ENCODE measurements at places on chromosomes 2 and 18.

DNA sequence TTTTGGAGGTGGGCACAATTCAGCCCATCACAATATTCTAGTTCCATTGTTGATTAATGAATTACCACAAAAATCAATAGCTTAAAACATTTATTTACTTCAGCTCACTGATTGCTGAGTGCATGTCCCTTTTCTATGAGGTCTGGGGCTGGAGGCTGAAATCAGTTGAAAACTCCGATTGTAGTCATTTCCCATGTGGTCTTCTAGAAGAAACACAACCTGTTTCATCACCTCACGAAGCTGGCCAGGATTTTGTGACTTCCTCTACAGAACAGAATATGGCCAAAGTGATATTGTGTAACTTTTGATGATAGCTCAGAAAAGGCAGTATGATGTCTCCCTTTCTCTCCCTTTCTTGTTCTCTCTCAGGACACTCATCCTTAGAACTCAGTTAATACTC, 44.1 kb upstream of the CYRIA start:
- DNase-seq: no peak

DNA sequence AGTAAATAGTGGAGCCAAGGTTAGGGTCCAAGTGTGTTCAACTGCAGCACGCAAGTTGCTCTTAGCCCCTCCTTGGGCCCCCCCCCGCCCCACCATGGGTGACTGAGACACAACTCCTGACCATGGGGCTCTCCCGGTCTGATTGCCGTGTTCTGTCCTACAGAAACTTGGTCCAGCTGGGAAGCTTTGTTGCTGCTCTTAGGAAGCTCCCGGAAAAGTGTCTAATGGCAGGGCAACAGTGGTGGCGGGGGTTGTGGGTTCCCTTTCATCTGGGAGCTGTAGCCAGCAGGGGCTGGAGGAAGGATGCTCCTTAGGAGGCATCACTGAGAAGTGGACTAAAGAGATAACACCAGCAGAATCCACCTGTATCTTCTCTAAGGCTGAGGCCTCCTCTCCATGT, 111.1 kb downstream of the CYP26B1 start:
- DNase-seq: no peak

DNA sequence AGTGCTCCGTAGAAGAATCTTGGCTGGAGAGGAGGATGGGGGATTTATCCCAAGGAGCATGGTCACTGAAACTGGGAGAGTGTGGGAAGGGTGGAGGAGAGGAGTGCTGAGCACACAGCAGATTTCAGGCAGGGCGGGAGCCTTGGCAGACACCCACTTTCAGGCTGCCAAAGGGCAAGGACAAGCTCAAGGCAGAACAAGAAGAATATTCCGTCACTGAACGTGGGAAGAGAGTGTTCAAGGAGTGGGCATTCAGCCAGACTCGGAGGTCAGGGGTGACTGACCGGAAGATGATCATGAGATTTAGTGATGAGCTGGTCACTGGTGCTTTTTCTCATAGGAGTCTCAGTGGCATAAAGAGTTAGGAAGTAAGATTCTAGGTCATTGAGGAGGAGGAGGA, 136.2 kb upstream of the RASGRP3 start:
- peak; percentile 16 for DNase-seq

DNA sequence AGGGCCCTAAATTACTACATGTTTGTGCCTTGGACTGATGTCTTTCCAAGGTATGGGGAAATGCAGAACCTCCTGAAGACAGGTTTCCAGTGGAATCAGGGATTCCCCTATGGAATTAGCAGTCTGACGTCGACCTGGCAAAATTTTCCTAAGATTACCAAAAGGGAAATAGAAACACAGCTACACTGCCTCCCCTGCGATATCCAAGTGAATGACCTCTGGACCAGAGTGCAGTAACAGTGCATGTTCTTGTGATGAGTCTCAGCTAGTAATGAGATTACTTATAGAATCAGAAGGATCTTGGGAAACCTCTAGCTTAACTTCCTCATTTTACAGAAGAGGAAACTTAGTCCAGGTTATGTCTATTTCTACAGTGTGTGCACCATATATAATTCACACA, 21.3 kb upstream of the CHST9 start:
- DNase-seq: no peak

DNA sequence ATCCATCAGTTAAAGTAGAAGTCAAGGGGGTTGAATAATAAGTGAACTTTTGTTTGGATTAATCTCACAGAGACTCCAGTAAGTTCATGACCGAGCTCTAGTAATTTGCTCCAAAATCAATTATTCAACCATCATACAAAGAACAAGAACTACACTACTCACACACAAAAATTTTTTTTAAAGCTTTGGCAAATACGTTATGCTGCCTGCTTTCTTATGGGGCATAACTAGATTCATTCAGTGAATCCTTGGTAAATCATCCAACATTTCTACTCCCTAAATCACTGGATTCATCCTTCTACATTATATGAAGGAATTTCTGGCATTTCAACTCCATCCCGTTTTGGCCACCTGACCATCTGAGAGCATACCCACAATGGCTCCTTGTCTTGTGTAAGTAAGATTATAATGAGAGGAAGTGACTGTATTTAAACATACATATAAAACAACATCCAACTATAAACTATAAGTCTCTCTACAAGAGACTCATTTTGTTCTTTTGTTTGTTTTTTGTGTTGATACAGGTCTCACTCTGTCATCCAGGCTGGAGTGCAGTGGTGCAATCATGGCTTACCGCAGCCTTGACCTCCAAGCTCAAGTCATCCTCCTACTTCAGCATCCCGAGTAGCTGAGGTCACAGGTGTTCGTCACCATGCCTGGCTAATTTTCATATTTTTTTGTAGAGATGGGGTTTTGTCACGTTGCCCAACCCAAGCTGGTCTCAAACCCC, 144.2 kb upstream of the LRRTM4 start:
- no peak for DNase-seq

DNA sequence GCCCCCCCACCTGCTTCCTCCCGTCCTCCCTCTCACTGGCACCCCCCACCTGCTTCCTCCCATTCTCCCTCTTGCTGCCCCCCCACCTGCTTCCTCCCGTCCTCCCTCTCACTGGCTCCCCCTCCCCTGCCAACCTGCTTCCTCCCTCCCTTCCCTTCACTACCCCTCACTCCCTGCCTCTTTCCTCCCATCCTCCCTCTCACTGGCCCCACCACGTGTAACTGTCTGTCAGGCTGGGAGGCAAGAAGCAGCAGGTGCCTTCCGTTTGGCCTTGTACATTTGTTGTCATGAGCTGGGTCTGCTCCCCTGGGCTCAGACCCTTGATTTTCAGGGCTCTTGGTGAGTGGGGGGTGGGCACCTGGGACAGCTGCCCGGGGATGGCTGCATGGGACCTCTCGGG, 19.1 kb downstream of the RTP5 start:
- DNase-seq: no peak

DNA sequence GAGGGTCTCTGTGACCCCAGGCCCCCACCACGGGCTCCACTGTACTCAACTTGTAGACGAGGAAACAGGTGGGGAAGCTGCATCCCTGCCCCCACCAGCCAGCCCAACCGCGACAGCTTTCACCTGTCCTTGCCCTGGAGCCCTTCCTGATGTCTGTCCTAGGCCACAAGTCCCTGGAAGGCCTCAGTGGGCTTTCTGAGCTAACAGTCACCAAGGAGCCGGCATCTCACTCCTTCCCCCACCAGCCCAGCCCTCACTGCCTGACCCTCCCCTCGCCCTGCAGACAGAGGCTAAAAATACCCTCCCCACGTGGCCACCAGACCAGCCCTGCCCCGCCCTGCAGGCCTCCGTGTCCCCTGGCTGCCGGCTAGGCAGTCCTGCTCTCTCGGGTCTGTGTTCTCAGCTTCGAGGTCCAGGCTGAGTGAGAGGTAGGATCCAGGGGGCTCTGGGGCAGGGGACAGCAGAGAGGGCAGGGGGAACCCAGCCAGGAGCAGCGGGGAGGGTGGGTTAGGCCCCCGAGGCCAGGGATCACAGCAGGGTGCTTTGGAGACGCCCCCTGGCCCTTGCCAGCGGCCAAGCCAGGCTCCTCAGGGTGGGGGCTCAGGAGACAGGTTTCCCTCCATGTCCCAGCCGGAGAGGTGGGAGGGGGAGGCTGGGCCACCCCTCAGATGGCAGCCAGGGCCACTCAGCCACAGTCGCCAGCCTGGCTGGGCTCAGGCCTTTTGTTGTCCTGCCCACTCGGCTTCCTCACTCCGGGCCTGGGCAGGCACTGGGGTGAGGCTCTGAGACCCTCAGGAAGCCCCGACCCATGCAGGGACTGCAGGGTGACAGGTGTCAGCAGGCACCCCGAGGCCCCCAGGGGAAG, at the start of gene KLHL30:
Gene KLHL30, plus strand, starts transcription at position 338 of the 865 bp plus-strand sequence. CDS start 2,087 bp downstream, outside the sequence.
- no peak for DNase-seq

- DNase-seq: no peak
These were observed 104.7 kb upstream of the STPG4 start for GRCh38 chr2:47259829-47260228.

- no peak for DNase-seq
These were observed 66.3 kb downstream of the SP110 start for GRCh38 chr2:230153390-230153976.

DNA sequence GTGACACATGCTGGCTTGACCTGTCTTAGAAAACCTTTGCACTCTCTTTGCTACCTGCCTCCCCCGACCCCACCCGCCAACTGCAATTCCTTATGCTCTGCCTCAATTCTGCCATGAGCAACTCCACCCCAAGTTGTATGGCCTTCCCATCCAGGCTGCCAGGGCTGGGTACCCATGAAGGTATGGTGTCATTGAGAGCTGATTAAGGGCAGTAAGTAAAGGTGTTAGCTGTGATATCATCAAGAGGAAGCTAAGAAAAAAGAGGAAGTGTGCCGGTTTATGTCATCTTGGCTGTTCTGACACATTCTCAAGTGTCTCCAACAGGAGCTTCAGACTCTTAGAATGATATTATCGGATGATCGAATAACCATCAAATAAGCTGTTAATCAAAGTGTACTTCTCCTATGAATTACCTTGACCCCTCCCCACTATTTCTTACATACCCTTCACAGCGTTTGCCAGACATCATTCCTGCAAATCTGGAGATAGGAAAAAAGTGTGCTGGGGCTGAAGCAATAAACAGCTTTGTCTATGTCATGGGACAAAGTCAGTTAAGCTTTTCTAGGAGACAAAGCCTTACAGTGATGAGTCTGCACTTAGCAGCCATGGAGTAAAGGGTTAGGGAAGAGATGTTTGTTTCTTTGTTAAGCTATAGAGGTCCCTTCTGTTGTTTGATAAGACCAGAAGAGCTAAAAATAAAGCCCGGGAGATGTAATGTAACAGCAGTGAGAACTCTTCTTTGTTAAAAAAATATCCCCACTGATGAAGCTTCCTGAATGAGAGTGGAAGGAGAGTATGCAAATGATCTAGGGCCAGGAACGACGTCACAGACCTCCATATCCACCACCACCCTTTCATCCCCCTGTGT, 40.4 kb upstream of the SMAD2 start:
- DNase-seq: peak; percentile 15
